ENCODE measurements at places on chromosomes 3 and 15. TPM values are rescaled to one million over a fixed set of nuclear protein-coding genes. Genes with fewer than 3 reads are reported as not detected.

SEMA3B gene
- polyA plus RNA-seq: 29.6 TPM

CMTM8 gene
- 14.9 TPM for polyA plus RNA-seq

CLDN16 gene
- 0.23 TPM for polyA plus RNA-seq

SKOR1 gene
- polyA plus RNA-seq: 0.43 TPM

TMEM158 gene
- polyA plus RNA-seq: 1.7 TPM

Data from right lung (tissue), 10 donors.